ENCODE measurements at places on chromosomes 2 and 18. TPM values are rescaled to one million over a fixed set of nuclear protein-coding genes. Genes with fewer than 3 reads are reported as not detected.

DNA sequence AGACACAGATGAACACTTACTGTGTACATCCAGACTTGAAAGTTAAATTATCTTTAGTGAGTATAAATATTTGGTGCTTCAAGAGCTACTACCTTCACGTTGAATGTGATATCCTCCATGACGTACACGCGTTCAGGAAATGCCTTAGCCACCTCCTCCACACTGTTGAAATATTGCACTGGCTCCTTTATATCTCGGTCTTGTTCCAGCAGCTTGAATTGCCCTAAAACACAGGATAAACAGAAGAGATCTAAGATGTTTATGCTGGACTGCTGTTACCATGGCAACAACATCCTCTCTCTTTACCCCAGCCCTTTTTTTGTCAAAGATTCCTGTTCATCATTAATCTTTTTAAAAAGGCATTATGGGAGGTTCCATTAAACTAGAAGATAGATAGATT is 120.3 kb downstream of the MEP1B start:
- no peaks in the 10 kb centered on the region for H3K27me3 ChIP-seq
- no peak overlapping the region for H3K27ac ChIP-seq
- H3K4me3 ChIP-seq, result no peak overlapping the region

Gene CDK5R2
- total RNA-seq, result not detected

Gene KLHL41
- total RNA-seq, result 0.47 TPM

Gene RGPD8
- total RNA-seq, result 59.7 TPM

DNA sequence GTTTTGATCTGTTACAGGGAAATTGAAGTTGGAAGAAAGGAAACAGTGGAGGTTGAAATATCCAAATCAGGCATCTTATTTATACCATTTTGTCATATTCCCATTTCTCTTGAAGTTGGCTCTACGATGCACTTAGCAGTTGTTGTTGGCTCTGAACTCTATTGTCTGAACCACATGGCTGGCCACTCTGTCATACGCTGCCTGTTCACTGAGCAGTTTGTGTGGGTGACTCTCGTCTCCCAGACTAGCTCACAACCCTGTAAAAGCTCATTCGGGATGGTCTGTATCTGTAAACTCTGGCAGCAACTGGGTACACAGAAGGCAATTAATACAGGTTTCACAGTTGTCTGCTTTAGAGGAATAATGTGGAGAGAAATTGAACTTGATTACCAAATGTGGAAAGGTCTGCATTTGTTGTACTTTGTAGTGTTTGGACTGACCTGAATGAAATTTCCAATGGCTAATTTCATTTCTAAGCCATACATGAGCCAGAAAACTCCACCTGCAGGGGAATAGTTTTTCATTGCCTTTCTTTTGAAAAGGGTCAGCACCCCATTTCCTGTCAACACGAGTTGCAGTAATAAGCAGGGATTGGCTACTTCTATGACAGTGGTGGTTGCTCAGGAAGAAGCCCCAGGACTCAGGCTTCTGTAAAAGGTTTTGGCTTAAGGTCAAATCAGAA is 378.2 kb downstream of the OSR1 start:
- H3K4me3 ChIP-seq, result no peak overlapping the region
- no peaks in the 10 kb centered on the region for H3K36me3 ChIP-seq
- no peak for DNase-seq
- no peaks in the 10 kb centered on the region for H3K4me1 ChIP-seq
- H3K27ac ChIP-seq, result no peak overlapping the region
- H3K27me3 ChIP-seq, result no peaks in the 10 kb centered on the region

DNA sequence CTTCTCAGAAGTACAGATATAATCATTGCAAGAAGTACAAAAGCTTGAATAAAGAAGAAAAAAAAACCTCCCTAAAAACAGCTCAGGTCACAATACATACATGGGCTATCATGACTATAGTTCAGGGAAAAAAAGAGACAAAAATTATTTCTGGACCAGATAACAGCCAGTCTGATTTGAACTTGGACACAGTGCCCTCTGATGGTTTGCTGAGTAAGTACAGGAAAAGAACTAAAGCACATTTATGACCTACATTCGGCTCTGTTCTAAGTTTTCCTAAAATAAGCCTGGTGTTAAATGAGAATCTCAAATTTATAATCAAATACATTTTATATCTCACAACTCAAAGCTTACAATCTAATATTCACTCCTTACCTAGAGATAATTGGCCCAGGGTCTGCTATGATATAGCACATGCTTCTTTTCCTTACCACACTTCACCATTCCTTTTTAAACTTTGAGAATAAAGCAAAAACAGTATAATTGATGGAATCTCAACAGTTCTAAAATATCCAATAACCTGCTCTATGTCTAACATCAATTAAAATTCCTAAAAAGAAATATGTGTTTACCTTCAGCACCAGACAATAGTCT is 81.1 kb downstream of the RAPH1 start:
- no peak overlapping the region for H3K4me3 ChIP-seq
- no peak for DNase-seq
- H3K36me3 ChIP-seq, result peaks cover 39% of the 10 kb centered on the region
- H3K27ac ChIP-seq, result no peak overlapping the region

- no peaks in the 10 kb centered on the region for H3K36me3 ChIP-seq
- H3K4me1 ChIP-seq, result peaks cover 19% of the 10 kb centered on the region
- peak overlapping the region; percentile 61 for H3K27ac ChIP-seq
Observed at GRCh38 chr18:8081267-8081666, 514.2 kb downstream of the PTPRM start.

Gene TEX44
- total RNA-seq, result not detected

- no peak overlapping the region for H3K27ac ChIP-seq
- no peak overlapping the region for H3K4me3 ChIP-seq
- no peak for DNase-seq
- H3K4me1 ChIP-seq, result peaks cover 5% of the 10 kb centered on the region
Observed at GRCh38 chr2:133434959-133435668, 133.1 kb downstream of the NCKAP5 start.

GRCh38 chr2:134703426-134703825 is 15.4 kb downstream of the TMEM163 start:
- no peak for DNase-seq
- no peaks in the 10 kb centered on the region for H3K27me3 ChIP-seq
- H3K27ac ChIP-seq, result no peak overlapping the region
- no peaks in the 10 kb centered on the region for H3K36me3 ChIP-seq
- peaks cover 12% of the 10 kb centered on the region for H3K4me1 ChIP-seq
- no peak overlapping the region for H3K4me3 ChIP-seq

DNA sequence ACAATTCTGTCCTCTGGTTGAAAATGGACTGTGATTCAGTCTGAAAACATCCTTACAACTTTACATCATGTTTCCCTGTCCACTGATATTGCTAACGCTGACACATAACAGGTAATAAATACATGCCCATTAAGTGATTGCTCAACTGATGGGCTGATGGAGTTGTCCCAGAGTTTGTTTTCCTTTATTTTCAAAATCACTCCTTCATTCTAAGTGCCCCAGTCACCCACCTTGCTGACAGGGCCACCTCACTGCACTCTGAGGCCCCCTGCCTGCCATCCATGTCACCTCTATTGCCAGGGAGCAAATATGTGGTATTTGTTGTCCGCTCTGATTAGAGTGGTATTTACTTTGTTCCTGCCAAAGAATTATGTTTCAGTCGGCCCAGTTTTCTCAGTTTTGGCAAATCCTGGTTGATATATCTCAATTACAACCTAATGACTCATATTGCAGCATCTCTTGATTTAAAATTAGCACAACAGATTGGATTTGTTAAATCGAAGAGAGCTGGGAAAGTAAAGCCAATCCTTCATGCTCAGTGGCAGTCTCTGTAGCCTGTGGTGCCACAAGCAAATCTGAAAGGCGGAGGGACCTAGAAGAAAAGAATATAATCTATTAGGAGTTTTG is 105.1 kb downstream of the RDH14 start:
- no peaks in the 10 kb centered on the region for H3K27me3 ChIP-seq
- H3K36me3 ChIP-seq, result no peaks in the 10 kb centered on the region
- H3K27ac ChIP-seq, result no peak overlapping the region
- no peak overlapping the region for H3K4me3 ChIP-seq

DNA sequence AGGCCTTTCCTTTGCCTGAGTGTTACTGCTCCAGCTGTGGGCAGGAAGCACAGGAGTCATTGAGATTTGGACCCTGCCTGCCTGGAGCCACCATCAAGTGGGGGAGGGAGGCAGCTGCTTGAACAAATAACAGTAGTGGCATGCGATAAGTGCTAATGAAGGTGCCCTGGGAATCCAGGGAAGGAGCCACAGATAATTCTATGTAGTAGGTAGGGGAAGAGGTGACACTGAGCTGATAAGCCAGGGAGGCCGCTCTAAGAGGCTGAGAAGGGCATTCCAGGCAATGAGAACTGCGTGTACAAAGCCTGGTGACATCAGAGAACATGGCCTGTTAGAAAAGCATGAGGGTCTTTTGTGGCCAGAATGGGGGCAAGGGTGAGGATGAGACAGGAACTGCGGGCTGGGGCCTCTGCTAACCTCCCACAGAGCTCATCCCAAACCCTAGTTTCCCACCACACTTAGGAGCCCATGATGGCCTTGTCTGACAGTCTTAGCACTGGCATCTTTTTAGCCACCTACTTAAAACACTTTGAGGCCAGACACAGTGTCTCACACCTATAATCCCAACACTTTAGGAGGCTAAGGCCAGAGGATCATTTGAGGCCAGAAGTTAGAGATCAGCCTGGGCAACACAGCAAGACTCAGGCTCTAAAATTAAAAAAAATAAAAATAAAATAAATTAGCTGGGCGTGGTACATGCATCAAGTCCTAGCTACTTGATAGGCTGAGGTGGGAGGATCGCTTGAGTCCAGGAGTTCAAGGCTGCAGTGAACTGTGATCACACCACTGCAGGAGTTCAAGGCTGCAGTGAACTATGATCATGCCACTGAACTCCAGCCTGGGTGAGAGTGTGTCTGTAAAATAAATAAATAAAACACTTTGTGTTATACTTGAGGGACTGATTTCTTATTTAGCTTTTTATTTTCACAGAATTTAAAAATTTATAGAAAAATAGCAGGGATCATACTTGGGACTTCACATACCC is 58.9 kb downstream of the TET3 start:
- H3K27ac ChIP-seq, result no peak overlapping the region
- H3K27me3 ChIP-seq, result no peaks in the 10 kb centered on the region
- peaks cover 26% of the 10 kb centered on the region for H3K36me3 ChIP-seq
- DNase-seq, result no peak

Gene UGT1A5
- total RNA-seq, result not detected

- H3K36me3 ChIP-seq, result no peaks in the 10 kb centered on the region
- peak; percentile 77 for DNase-seq
- H3K27ac ChIP-seq, result no peak within 1 kb of the TSS
- peaks cover 11% of the 10 kb centered on the region for H3K4me1 ChIP-seq
- peak within 1 kb of the TSS; percentile 40 for H3K4me3 ChIP-seq
Observed at GRCh38 chr18:72867746-72868584, at the start of gene NETO1. Gene NETO1, minus strand, starts transcription at chr18:72867987. Its CDS starts 696 bp downstream, at chr18:72867291.

- no peak overlapping the region for H3K4me3 ChIP-seq
- H3K27ac ChIP-seq, result peak overlapping the region; percentile 56
- H3K27me3 ChIP-seq, result no peaks in the 10 kb centered on the region
- H3K36me3 ChIP-seq, result no peaks in the 10 kb centered on the region
- no peak for DNase-seq
- H3K4me1 ChIP-seq, result peaks cover 13% of the 10 kb centered on the region
Observed at GRCh38 chr2:240237609-240238174, 97.2 kb upstream of the OTOS start.

DNA sequence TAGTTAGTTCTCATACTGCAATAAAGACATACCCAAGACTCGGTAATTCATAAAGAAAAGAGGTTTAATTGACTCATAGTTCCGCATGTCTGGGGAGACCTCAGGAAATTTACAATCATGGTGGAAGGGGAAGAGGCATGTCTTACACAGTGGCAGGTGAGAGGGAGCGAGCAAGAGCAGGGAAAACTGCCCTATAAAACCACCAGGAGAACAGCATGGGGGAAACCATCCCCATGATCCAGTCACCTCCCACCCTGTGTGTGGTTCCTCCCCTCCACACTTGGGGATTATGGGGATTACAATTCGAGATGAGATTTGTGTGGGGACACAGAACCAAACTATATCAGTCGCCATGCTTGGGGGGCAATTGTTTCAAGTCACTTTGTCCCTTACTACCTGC is 1.1 kb upstream of the SSB start:
- no peak overlapping the region for H3K27ac ChIP-seq
- no peaks in the 10 kb centered on the region for H3K36me3 ChIP-seq
- H3K4me3 ChIP-seq, result no peak overlapping the region
- H3K4me1 ChIP-seq, result peaks cover 8% of the 10 kb centered on the region
- no peak for DNase-seq

GRCh38 chr2:61262699-61263098 is 100.7 kb downstream of the C2orf74 start:
- no peaks in the 10 kb centered on the region for H3K4me1 ChIP-seq
- DNase-seq, result no peak
- H3K36me3 ChIP-seq, result peaks cover 25% of the 10 kb centered on the region
- no peak overlapping the region for H3K4me3 ChIP-seq

Gene CASP8
- total RNA-seq, result 40.5 TPM

Gene ACMSD
- not detected for total RNA-seq

- no peak for DNase-seq
- no peaks in the 10 kb centered on the region for H3K36me3 ChIP-seq
- H3K4me3 ChIP-seq, result no peak overlapping the region
- H3K4me1 ChIP-seq, result peaks cover 25% of the 10 kb centered on the region
- no peaks in the 10 kb centered on the region for H3K27me3 ChIP-seq
- H3K27ac ChIP-seq, result no peak overlapping the region
Observed at GRCh38 chr2:88838165-88838635, 146.7 kb downstream of the RPIA start.

DNA sequence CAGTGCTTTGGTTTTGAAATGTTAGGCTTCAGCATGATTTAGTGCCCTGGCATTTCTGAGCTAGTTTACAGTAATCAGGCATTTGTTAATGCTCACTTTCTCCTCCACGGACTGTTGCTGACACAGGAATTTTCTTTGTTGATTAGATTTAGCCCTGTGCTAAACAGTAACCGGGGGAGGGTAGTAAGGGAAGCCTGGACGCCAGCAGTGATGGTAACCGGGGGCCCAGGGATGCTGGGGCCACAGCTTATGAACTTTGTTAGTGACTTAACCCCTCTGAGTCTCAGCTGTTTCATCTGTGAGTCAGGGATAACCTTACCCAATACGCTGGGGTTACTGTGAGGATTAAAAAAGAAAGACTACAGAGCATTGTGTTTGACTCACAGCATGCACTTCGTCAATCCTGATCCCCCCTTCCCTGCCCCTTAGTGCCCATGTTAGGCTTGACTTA is 33.5 kb downstream of the KLHL29 start:
- H3K4me1 ChIP-seq, result no peaks in the 10 kb centered on the region
- no peaks in the 10 kb centered on the region for H3K36me3 ChIP-seq
- DNase-seq, result no peak
- no peaks in the 10 kb centered on the region for H3K27me3 ChIP-seq
- H3K4me3 ChIP-seq, result no peak overlapping the region
